Umbilical cord (tissue), 2 donors: ENCODE measurements at places on chromosomes 11 and 22. TPM values are rescaled to one million over a fixed set of nuclear protein-coding genes. Genes with fewer than 3 reads are reported as not detected.

DNA sequence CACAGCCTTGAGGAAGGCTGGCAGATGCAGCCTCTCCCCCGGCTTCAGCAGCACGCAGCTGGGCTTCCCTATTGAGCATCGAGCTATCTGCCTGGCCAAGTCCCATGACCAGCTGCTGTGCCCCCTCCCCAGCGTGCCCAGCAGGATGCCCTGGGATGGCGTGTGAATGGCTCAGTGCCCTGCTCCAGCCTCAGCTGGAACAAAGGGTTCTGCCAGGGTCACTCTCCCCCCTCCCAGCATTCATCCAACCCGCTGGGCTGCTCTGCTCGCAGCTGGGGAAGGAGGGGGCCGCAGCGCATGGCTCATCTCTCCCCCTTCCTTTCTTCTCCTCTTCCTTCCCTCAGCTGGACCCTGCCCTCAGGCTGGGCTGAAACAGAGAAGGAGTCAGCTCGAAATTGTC, 14.5 kb downstream of the LRP4 start:
- no peak for DNase-seq

DNA sequence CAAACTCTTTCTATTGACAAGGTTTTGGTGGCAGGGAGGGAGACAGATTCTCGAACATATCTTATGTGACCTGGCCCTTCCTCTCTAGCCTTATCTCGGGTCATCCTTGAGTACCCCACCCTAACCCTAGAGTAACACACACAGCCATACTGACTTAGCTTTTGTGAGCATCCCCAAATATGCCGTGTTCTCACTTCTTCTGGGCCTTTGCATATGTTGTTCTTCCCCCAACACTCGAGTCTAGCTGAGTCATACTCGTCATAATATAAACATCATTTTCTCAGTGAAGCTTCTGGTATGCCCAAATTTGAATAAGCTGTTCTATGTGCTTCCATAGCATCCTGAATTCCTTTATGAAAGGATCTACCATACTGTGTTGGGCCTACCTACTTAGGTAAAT, 8.0 kb downstream of the TTC17 start:
- no peak for DNase-seq

DNA sequence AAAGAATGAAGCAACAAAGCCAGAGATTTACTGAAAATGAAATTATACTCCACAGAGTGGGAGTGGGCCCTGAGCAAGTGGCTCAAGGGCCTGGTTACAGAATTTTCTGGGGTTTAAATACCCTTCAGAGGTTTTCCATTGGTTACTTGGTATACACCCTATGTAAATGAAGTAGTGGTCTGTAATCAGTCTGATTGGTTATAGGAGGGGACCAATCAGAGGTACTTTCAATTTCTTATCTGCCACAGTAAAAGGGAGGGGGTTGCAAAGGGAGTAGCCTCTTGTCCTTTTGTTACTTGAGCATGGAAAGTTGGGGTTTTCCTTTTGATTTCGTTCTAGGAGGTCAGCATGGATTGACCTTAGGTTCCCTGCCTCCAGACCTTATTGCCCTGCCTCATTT, 63.5 kb downstream of the ATM start:
- DNase-seq = no peak

DNA sequence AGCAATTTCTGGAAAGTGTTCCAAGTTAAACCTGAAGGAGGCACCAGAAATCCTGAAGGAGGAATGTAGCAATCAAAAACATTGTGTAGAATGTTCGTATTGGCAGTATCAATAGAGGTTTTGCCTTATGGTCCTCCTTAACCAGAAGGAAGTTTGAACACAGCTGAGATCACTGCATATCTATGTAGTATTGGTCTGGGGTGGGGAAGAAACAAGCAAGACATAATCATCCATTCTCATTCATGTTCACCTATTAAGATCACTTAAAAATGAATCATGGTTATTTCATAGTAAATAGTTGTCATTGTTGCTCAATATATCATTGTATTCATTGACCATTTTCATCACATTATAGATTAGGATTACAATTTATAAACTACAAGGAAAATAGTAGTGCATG, 160.5 kb downstream of the DDX10 start:
- DNase-seq = no peak

DNA sequence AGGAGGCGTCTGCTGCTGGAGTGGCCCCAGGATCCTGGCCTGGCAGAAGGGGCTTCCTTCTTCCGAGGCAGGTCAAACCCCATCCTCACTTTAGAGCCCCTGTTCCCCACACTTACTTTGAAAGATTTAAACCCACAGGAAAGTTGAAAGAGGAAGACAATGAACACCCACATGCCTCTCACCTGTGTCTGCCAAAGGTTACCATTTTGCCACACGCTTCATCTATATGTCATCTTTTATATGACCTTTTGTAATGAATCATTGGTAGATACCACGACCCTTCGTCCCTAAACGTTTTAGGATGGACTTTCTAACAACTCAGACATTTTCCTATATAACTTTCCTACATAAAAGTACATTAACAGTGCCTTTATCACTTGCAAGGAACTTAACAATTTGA, 39.8 kb upstream of the BID start:
- no peak for DNase-seq

ISX gene
- not detected for total RNA-seq

OR51S1 gene
- total RNA-seq = 2.9 TPM
